Kidney (tissue), 22 donors: ENCODE measurements at places on chromosomes 7 and 10. TPM values are rescaled to one million over a fixed set of nuclear protein-coding genes. Genes with fewer than 3 reads are reported as not detected.

DNA sequence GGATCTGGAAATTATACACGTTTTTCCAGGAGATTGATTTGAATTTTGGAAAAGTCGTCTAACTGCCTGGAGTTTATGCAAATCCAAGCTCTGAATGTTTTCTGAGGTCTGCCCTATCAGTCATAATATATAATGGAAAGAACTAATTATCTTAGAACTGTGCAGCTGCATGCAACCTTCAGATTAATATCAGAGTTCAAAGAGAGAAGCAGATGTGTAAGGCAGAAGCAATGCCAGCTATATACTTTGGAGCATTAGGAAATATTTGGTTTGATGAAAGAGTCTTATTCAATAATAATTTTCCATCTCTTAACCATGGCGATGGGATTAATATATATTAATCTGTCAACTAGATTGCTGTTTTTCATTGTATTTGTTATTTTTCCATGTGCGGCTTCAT is 500.9 kb downstream of the NEBL start:
- H3K4me3 ChIP-seq = no peak overlapping the region
- no peak overlapping the region for H3K27ac ChIP-seq
- H3K4me1 ChIP-seq = no peaks in the 10 kb centered on the region

GRCh38 chr10:73774637-73775036 is 7.2 kb upstream of the CHCHD1 start:
- no peaks in the 10 kb centered on the region for H3K4me1 ChIP-seq
- H3K4me3 ChIP-seq = no peak overlapping the region
- DNase-seq = no peak
- no peaks in the 10 kb centered on the region for H3K27me3 ChIP-seq

DNA sequence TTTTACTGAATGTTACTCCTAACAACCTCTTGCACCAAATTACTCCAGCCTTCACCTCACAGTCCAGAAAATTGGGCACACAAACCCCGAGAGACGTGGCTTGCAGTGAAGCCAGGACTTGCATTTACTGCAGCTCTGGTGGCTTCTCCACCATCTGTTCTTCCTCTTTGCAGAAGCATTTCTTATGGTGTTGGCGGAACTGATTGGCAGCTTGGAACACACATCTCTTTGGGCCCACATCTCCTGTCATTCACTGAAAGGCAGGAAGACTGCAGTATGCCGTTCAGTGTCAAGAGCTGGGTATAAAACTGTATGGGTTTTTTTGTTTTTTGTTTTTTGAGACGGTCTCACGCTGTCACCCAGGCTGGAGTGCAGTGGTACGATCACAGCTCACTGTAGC is 38.3 kb upstream of the PRKAR1B start:
- peaks cover 12% of the 10 kb centered on the region for H3K36me3 ChIP-seq
- H3K4me3 ChIP-seq = no peak overlapping the region
- no peak overlapping the region for H3K27ac ChIP-seq
- no peak for DNase-seq
- no peaks in the 10 kb centered on the region for H3K27me3 ChIP-seq

GRCh38 chr10:94281654-94282053 is 81.1 kb downstream of the NOC3L start:
- no peak overlapping the region for H3K4me3 ChIP-seq
- no peaks in the 10 kb centered on the region for H3K27me3 ChIP-seq
- H3K36me3 ChIP-seq = no peaks in the 10 kb centered on the region
- no peak for DNase-seq
- no peaks in the 10 kb centered on the region for H3K4me1 ChIP-seq

DNA sequence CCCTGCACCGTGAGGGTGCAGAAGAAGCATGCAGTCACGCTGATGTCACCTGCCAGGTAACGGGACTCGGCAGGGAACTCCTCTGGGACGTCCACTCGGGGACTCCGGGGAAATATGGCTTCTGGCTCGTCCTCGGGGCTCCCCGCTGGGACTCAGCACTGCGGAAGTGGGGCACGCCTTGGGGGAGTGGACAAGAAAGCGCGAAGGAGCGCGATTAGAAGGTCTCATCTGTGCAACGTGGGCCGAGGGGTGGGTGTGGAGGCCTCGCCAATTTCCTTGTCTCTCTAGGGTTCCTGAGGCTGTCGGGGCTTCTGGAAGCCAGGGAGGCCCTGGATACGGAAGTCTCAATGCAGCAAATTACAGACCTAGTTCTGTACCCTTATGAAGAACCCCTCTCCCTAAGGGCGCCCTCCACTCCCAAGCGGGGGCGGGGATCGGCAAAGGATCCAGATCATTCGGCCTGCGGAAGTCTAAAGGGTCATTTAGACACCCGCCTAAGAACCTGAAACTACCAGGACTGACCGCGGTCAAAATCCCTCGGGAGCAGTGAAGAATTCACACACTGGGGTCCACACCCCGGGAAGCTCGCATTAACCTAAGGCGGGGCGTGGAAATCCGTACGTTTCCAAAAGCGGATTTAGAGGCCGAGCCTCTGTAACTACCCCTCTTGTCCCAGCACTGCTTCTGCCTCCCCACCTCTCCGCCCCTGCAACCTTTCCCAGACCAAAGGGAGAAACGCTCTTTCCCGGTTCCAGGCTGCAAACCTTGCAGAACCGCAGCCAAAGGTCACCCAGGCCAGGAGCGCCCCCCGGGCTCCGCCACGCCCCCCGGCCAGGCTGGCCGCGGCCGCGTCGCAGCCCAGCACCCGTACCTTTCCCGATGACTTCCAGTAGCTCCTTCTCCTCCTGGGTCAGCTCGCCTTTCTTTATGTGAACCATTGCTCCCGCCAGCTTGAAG is 640 bp downstream of the ANKMY2 start:
- H3K27me3 ChIP-seq = no peaks in the 10 kb centered on the region
- no peaks in the 10 kb centered on the region for H3K36me3 ChIP-seq
- peak overlapping the region; percentile 78 for H3K27ac ChIP-seq

ARL5B gene
- 9.7 TPM for total RNA-seq

ITPRID1 gene
- not detected for total RNA-seq
